ENCODE measurements at places on chromosomes 5 and 9.

GRCh38 chr9:94805585-94805984, 79.1 kb downstream of the AOPEP start:
- peak; percentile 92 for DNase-seq

- no peak for DNase-seq
These were observed 11.6 kb downstream of the CEL start for GRCh38 chr9:133073086-133074014.

- no peak for DNase-seq
These were observed 22.3 kb downstream of the CTXN3 start for GRCh38 chr5:127671218-127671617.

- no peak for DNase-seq
These were observed 161.1 kb downstream of the GABBR2 start for GRCh38 chr9:98547606-98548005.

- peak; percentile 75 for DNase-seq
These were observed 75.4 kb downstream of the SLC38A9 start for GRCh38 chr5:55636683-55637082.

DNA sequence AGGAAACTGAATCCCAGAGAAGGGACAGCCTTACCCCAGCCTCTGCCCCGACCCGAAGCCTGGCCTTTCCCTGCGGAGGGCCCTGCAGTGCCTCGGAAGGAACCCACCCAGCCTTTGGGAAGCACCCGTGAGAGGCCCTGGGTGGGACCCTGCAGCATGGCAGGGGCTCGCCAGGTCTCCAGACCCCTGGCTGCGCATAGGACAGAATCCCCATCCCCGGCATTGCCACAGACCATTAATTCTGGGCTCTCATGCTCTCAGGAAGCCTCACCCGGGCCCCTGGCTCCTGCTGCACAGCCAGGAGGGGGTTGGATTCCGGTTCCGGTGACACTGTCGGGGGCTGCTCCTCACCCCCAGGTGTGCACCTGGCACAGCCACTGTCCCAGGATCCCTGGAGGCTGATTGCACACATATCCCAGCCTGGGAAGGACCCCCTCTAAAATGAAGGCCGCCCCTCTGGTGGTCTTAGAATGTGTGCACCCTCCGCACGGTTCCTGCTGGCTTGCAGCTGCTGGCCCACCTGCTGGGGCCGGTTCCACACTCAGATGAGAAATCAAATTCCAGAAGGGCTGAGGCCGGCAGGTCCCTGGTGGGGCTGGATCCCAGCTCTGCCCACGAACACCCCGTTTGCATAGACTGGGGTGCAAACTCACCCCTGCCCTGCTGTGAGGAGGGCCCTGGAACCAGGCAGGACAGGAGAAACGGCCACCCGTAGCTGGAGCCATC, 4.7 kb downstream of the EGFL7 start:
- no peak for DNase-seq

DNA sequence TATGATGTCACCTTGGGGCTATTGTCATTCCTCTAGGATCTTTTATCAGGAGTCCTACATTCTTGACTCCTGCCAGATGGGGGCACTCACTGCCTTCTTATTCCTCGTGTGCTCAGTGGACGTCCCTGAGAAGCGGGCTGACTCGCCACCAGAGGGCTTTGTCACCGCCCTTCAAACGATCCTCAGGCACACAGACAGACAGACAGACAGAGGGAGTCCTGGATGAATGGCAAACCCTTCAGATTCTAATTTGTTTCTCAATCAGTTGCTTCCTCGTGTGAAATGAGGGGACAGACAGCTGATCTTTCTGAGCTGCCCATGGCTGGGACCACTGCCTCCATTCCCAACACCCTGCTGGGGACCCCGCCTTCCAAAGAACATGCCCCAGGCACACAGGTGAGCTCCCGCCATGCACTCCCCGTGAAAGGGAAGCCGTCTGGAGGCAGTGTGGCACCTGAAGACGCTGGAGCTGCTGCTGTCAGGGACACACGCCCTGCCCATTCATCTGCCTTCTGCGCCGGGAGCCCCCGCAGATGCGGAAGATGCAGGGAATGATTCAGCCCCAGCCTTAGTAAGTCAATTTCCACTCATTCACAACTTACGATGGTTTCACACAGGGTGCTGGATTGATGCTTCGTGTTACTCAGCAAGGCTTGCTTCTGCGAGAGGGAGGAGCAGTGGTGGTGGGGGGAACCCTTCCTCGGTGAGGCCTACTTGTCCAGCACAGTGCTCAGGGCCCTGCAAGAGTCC, 24.9 kb upstream of the SH3PXD2B start:
- peak; percentile 82 for DNase-seq

DNA sequence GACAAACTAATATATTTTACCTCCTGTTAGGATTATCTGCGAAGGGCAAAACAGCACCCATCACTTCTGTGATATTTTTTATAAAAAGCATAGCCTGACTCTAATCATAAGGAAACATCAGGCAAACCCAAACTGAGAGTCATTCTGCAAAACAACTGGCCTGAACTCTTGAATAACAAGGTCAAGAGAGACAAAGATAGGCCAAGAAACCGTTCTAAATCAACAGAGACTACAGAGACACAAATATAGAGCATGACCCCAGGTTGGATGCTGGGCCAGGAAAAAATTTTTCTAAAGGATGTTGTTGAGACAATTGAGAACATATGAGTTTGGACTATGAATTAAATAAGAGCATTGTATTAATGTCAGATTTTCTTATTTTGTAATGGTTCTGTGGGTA, 384.9 kb downstream of the NFIB start:
- no peak for DNase-seq

GRCh38 chr9:124399323-124399967, 15.8 kb downstream of the PSMB7 start:
- peak; percentile 21 for DNase-seq

GRCh38 chr9:4892501-4893194, 92.4 kb upstream of the JAK2 start:
- DNase-seq: no peak

- no peak for DNase-seq
These were observed 41.2 kb downstream of the NSG2 start for GRCh38 chr5:174086751-174087150.

- no peak for DNase-seq
These were observed 20.6 kb upstream of the C5orf24 start for GRCh38 chr5:134825212-134825611.

DNA sequence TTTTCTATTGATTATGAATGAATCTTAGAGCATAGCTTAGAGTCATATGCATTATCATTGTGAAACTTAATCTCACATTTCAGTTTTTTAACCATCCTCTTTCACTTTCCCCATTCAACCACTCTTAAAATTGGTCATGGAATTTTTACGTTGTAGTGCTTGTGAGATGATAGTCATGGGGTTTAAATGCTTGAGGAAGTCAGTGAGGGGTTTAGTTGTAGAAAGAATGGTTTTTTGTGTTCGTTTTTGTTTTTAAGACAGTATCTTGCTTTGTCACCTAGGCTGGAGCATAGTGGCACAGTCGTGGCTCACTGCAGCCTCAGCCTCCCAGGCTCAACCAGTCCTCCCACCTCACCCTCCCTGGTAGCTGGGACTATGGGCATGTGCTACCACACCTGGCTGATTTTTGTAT, 19.6 kb downstream of the UGCG start:
- DNase-seq: no peak

DNA sequence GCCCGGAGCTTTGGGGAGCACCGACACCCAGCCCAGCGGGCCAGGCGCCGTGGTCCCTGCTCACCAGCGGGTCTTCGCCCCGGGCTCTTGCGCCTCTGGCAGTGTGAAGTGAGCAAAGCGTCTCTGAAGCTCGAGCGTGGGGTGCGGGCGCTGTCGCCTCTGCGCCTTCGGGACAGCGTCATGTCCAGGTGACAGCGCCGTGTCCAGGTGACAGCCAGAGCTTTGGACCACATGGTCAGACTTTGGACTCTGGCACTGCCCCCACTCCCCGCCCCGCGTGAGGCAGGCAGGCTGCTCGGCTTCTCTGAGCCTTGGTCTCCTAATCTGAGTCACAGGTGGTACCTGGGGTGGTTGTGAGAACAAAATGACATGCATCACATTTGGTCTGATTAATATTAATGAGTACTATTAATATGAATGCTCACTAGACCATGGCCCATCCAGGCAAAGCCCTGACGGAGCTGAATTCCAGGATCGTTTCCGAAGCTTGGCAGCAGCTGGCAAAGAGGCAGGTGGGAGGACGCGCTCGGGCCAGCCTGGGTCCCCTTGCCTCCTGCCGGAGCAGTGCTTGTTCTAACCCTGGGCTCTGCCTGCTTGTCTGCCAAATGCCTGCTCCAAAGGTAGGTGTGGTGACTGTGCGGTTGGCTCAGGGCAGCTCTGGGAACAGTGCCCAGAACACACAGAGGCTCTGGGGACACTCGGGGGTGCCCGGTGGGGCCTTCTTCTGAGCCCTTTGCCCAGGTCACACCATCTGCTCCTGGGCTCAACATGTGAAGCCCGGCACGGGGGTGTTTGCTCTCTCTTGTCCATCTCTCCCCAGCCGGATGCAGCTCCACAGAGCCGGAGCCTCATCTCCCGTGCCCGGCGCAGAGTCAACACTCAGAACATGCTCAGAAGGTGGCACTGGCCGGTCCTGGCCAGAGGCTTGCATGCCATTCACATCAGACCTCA, 157.1 kb downstream of the OLFM1 start:
- DNase-seq: no peak

DNA sequence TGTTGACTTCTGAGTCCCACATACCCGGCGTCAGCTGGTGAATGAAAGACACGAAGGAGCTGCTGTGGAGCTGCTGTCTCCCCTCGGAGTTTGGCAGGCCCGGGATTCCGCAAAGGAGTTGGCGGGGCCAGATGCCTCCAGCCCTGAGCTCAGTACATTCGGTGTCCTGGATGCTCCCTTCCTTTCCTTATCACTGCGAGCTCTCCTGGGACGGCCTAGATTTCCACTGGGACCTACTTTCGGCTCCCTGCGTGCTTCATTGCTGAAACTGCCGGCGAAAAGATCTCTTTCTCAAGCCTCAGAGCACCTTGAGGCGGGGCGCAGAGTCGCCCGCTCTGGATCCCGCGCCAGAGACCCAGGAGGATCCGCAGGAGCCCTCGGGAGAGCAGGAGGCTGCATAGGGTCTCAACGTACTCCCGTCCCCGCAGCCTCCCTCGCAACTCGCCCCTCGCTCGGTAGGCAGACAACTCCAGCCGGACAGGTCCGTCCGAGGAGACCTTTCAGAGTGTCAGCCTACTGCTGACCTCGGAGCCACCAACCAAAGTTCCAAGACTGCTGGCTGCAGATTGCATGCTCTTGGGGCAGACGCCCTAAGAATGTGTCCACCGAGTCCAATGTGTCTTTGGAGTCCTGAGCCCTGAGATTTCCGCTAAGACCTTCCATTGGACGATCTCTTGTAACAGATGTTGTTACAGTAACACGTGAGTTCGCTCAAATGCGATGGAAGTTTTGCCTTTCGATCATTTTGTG, 6.1 kb downstream of the ANXA2R start:
- DNase-seq: no peak

- DNase-seq: peak; percentile 53
These were observed 196.9 kb upstream of the PUM3 start for GRCh38 chr9:3040761-3041160.

GRCh38 chr5:147093138-147093537, 141.7 kb upstream of the STK32A start:
- DNase-seq: no peak

DNA sequence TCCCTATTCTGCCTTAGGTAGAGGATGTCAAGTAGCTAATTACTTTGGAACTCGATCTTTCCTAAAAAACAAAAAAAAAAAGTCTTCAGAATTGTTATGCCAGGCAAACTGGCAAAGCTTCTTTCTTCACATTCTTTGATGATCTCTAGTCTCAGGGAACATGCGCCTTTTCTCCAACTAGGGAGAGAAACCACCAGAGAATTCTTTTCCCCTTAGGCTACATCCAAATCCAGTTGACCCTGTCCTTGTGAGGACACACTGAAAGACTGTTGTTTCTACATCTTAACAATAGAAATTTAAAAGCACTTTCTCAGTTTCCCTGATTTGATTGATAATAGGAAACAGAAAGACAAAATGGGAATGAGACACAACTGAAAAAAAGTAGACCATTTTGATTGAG, 94.7 kb upstream of the ITGA2 start:
- DNase-seq: no peak

DNA sequence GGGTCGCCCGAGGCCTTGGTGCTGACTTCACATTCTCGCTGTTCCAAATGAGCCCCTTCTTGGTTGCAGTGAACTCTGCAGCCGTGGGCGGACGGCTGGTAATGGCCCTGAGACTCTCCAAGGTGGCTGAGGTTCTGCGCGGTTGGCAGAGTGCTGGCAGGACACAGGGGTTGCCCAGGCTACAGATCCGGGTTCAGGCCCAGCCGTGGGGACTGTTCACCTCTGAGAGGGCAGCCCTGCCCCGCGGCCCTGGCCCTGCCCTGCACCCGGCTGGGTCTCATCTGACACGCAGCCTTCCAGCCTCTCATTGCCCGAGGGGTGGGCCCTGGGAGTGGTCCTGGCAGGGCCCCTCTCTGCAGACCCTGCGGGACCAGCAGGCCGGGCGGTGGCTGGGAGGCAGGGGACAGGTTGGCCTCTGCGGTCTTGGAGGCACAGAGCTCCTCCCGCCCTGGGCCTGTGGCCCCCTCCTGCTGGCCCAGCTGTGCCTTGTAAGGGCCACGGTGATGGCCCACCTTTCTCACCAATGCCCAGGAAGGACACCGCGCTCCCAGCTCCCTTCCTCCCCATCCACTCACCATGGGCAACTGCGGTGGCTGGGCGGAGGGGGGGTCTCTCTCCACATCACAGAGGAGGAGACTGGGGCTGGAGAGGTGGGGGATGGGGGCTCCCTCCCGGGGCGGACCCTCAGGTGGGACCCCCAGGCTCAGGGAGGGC, 51.6 kb downstream of the AHRR start:
- DNase-seq: no peak

DNA sequence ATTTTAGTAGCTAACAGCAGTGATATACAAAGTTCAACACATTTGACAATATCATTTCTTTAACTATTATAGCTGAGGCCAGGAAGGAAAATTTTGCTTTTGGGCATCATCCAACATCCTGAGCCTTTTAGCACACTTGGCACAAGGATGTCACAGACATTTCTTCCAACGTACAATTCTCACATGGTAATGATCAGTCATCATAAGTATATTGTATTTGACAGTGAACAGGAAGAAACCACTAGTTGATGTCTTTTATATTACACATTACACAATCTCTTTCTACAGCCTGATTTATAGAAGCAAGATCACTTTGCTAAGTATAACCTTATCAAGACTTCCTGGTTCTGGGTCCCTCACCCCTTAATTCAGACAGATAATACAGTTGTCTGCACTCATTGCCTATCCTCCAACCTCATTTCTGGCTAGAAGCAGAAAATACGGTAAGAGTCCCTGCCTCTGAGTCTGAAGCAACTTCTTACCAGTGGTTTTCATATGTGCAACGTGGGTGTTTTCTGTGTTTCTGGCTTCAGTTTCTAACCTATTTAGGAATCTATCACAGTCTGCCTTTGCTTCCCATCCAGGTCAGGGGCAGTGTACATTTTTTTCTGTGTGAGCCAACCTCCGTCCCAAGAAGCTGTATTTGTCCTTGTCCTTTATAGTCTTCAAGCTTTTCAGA, 167.8 kb downstream of the PAM start:
- DNase-seq: peak; percentile 7

DNA sequence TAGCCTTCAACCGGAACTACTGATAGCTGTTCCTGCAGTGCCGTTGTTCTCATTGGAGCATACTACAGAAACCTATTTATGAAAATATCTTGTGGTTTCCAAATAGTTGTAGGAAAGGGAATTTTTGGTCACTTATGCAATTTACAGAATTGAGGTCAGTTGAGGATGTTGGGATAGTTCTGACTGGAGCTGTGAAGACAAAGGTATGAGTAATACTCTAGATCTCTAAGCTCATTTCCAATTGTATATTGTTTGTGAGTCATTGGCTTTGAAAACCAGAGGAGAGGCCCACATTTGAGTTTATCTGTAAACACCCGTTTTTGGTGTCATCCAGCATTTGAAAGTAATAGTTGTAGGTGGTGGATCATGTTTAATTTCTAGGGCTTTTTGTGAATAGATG, 561.3 kb upstream of the WWC1 start:
- peak; percentile 98 for DNase-seq

GRCh38 chr9:87588339-87588738, 90.7 kb downstream of the DAPK1 start:
- DNase-seq: no peak
